ENCODE measurements at places on chromosomes 2 and 18.

DNA sequence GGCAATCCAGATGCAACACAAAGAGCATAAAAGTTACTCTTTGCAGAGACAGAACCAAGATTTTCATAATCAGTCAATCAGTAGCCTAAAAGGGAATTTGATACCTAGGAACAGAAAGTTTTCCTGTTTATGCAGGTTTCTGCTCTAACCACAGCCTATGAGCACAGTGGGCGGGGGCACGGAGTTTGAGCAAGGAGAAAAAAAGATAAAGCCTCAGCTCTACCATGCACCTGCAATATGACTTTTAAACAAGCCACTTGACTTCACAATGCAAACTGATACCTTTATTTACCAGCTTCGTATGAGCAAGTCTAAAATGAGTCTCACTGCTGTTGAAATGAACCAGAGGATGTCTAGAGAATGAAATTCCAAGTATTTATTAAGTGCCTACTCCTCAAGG is 5.6 kb upstream of the LRATD1 start:
- no peak for DNase-seq

DNA sequence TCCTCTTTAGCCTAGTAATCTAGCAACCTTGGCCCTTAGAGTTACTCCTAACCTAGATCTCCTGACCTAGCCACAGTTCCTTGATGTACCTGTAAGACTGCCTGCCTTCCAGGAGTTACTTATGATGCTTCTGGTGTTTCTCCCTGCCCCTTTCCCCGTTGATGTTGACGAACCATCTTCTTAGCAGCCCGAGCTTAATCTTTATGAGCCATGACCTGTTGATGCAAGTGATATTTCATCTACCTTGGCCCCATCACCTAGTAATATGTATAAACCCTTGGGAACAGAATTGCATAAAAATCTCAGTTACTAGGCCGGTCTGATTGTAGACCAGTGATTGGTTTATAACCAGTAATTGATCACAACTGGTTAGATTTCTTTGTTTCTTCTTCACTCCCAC is 2.7 kb downstream of the IMPACT start:
- DNase-seq: no peak

- DNase-seq: peak; percentile 64
Observed at GRCh38 chr2:102848366-102848839, 86.6 kb downstream of the TMEM182 start.

DNA sequence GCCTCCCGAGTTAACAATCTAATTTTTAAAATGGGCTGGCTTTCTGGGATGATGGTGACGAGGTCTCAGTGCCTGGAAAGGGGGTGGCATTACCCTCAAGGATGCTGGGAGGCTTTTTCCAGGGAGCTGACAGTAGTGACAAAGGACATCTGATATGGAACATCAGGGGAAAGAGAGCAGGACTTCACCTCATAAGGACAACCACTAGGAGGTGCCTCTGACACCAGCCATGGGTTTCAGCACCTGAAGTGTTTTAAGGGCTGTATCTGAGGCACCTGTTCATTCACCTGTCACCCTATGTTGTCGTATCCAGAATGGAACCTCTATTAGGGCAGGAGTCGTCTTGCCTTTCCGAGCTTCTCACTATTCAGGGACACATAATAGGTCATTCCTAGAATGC is 10.8 kb downstream of the IL36B start:
- DNase-seq: no peak

DNA sequence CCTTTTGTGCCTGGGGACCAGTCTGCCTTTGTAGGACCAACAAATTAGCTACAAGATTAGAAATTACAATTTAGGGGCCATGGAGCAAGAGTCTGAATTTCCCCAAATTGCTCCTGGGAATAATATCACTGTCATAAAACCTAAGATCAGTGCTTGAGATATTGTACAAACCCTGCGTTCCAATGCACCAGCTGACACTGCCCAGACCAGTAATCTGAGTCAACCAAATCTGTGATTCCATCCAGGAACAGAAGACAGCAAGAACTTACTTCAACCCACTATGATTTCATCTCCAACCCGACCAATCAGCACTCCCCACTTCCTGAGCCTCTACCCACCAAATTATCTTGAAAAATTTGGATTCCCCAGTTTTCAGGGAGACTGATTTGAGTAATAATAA is 1305.0 kb upstream of the NRXN1 start:
- DNase-seq: no peak

- DNase-seq: no peak
Observed at GRCh38 chr2:107337209-107337898, 451.4 kb upstream of the ST6GAL2 start.

GRCh38 chr2:199465390-199465789 is 7.7 kb upstream of the SATB2 start:
- no peak for DNase-seq

- no peak for DNase-seq
Observed at GRCh38 chr2:71674158-71674851, 220.9 kb downstream of the DYSF start.

- no peak for DNase-seq
Observed at GRCh38 chr2:232920055-232920454, 50.0 kb downstream of the SNORC start.
